ENCODE measurements at places on chromosomes 2 and 18.

DNA sequence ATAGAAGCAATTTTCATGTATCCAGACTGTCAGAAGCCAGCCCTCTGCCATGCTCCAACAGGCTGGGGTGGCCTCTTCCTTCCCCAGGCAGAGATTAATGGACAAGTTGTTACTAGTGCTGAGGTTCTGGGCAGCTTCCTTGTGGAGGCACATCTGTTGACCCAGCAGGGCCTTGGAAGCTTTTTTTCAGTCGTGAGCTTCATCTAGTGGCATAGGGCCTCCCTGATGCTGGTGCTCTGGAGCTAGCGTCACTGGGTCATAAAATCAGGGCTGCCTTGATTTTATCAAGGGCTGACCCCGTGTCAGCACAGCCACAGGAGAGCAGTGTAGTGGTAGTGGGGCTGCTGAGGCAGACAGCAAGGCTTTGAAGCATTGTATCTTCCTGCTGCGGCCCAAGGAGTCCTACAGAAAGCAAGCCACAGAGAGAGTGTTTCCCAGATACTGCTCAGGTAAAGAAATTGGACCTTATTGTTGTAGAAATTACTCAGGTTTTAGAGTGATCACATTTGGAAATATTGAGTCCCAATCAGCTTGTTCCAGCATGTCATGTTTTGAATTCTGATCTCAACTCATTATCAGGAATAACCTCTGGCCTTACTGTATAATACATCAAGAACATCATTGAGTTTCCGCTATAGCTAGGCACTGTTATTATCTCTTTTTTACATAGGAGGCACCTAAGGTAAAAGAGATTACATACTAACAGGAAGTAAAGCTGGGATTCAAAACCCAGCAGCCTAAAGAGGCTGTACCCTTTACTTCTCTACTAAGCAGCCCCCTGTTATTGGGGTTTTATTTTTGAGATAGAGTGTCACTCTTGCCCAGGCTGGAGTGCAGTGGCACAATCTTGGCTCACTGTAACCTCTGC lies 92.3 kb upstream of the ALPP start:
- no peak for DNase-seq

DNA sequence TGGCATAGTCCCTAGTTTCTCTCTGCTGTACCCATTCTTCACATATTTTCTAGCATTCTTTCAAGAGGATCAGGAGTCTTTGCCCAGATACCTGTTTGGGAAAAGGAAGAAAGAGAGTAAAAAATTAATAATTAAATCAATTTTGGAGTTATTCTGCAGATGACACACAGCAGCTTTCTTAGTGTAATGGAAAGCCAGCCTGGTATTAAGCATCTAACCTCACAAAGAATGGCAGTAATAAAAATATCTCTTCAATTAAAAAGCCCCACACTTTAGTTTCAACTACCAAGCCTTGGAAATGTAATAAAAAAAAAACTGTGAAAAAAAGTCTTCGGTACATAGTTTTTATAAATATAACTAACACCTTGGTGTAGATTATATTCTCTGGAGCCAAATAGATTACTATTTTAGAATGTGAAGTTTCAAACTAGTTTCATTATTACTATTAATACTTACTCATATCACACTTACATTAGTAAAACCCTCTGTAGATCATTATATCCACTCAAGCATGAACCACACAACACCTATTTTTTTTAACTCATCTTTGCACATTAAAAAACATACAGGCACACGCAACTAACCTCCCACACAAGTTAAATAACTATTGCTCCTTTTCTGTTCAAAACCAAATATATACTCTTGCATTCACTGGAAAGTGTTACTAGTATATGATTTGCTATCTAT lies 90.9 kb downstream of the GPD2 start:
- no peak for DNase-seq

DNA sequence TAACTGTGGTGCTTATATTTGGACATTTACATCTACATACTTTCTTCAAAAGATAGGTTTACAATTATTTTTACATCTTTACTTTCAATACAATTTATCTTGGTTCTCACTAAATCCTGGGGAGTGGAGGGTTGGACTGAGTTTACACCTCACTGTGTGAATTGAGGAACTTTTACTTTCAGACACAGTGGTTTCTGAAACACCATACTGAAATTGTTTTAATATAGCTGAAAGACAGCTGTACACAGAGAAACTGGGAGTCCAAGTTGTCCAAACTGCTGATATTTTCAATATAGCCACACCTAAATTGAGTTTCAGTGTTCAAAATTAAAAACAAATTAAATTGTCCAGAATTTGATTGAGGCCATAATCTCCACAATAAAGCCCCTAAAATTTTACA lies 16.8 kb downstream of the KCNH7 start:
- no peak for DNase-seq

GRCh38 chr2:173221937-173222594 lies 132.6 kb upstream of the CDCA7 start:
- no peak for DNase-seq

DNA sequence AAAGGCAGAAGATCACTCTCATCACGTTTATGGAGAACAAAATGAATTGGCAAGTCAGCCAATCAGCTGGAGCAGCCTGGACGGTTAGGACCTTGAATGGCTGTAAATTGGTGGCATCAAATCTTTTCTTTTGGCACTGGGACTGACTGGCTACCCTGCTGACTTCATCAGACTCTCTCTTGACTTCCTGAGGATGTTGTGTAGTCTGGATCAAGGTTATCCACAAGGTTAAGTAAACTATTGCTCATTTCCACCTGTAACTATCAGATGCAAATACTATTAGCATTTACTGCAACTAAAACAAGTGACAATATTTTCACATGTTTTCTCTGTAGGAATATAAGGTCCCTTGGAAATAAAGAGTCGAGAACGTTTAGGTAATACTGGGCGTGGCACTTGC lies 134.3 kb upstream of the RASGRP3 start:
- no peak for DNase-seq

DNA sequence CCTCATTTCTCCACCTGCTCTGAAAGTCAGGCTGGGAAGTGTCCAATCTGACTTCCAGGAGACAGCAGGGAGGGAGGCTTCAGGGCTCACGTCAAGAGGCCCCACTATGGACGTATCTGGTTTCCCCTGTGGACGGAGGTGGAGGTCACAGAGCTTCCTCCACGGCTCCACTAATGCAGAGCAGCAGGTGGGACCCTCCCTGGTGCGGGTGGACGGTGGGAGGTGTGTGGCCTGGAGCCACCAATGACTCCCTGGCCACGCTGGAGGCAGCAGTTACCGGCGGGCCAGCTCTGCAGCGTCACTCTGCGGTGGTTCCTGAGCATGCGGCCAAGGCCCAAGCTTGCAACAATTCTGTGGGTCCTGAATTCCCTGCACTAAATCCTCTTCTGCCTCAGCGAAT lies 9.0 kb downstream of the CRACDL start:
- no peak for DNase-seq

DNA sequence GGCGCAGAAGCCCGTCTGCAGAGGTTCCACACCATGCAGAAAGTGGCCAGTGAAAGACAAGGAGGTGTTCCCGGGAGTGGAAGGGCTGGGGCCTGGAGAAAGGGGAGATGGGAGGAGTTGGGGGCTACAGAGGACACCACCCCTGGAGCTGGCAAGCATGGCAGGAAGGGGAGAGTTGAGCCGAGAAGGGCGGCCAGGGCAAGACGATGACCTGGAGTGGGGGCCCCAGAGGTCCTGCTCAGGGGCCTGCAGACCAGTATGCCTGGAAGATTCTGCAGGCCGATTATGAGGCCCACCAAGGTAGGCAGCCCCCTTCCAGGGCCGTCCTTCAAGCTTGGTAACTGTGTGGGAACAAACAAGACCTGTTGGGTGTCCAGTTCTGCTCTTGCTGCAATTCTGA lies 33.1 kb downstream of the RBFA start:
- no peak for DNase-seq

- DNase-seq, result no peak
Observed at GRCh38 chr2:173972636-173973035, 7.5 kb upstream of the SP3 start.

DNA sequence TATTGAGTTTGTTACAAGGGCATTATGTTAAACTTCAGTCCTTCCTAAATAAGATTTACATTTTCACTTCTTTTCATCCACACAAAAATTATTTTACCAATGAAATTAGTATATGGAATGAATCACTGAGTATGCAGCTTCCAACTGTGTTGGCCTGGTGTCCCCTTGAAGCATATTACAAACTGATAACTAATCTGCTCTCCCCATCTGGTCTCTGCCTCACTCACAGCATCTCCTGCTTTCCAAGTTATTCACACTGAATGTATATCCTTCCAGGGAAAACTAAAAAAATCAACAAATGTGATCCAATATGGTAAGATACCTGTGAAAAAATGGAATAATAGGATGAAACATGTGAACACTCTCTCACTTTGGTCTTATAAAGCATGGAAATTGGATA lies 90.0 kb upstream of the NYAP2 start:
- DNase-seq, result no peak

DNA sequence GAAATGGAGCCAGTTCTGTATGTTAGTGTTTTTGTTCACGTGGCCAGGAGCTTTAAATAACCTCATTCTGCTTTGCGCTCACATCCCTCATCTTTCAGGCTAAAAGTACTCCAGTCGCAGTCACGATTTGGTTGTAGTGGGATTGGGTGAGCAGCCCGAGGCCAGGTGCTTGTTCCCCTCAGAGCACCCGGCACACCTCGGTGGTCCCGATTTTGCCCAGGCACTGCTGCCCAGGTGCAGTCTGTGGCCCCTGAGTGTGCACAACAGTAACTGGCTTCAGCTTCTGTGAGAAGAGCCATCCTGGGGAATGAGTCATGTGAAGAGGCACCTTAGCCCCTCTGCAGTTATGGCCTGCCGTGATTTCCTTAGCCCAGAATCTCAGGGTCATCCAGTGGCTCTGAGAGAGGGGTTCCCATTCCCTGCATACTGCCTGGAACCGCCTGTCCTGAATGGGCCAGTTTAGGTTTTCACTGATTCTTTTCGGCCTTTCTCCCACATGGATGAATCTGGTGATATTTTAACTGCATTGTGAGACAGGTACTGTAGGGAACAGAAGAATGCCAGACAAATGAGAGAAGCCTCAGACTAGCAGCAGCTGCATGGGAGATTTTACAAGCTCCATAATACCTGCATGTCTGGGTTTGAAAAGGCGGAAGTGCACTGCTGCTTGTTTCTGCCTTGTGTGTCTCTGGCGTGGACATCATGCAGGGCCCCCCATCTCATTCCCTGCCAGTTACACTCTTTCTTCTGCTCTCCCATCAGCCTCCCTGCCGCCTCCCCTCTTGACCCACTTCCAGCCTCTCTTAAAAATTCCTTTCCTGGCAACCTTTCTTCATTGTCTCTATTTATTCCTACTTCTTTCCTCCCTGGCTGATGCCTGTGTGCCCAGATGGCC lies 33.5 kb downstream of the IMPA2 start:
- DNase-seq, result no peak

DNA sequence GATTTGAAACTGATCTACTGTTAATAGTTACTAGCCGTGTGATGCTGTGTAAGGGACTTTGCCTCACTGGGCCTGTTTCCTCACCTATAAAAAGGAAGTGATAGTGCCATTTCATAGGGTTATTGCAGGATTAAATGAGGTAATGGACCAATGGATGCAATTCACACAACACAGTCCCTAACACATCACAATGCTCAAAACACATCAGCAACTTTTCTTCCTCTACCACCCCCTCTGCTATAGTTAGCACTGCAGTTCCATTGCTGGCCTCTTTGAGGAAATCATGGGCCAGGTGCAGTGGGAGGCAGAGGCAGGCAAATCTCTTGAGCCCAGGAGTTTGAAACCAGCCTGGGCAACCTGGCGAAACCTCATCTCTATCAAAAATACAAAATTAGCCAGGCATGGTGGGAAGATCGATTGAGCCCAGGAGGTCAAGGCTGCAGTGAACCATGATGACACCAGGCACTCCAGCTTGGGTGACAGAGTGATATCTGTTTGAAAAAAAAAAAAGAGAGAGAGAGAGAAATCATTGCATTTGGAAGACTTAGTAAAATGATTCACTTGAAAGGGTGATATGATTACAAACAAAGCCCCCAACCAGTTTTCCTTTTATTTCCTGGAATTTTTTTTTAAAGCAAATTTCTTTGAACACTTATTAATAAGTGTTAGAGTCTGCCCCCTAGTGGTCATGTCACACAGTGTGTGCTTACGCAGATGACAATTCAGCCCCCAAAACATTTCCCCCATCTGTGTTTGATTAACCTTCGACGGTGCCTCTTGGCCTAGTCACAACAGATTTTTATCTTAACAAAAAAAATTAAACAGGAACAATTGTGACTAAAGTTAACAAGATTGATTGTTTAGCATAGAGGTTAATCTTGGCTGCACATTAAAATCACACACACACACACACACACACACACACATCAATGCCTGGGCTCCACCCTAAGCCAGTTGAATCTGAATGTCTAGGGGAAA lies 88.6 kb upstream of the BCL11A start:
- peak; percentile 13 for DNase-seq

DNA sequence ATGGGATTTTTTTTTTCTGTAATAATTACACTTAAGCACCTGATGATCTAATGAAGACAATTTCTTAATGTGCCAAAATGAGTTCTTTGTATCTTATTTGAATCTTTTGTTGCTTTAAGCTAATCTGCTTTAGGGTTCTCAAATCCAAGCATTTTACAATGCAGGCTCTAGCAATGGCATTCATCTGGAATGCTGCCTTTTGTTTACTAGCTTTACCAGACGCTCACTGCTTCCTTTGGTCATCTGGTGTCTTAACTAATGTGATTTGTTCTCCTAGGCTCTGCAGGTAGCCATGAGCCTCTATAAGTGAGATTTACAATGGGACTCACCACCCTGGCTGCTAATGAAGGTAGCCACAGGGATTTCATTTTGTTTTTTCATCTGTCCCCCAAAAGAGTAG lies 100.3 kb downstream of the GREB1L start:
- no peak for DNase-seq

- no peak for DNase-seq
Observed at GRCh38 chr2:1082456-1083205, 132.0 kb downstream of the SNTG2 start.

- DNase-seq, result no peak
Observed at GRCh38 chr2:209823484-209823883, 51.9 kb downstream of the UNC80 start.

DNA sequence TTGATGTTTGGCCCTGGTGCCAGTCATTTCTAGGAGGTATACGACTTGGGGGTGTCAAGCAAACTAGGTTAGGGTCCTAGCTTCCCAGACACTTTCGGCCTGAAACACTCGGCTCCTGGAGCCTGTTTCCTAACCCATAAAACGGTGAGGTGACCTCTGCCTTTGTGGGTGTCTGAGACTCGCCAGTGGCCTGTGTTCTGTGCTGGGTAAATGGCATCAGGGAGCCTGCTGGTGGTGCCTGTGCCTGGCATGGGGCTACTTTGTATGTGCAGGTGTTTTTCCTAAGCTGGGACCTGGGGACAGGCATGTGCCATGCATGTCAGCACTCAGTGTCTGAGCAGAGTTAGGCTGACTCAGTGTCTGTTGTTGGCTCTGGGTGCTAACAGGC lies 139.2 kb downstream of the GLI2 start:
- DNase-seq, result no peak

DNA sequence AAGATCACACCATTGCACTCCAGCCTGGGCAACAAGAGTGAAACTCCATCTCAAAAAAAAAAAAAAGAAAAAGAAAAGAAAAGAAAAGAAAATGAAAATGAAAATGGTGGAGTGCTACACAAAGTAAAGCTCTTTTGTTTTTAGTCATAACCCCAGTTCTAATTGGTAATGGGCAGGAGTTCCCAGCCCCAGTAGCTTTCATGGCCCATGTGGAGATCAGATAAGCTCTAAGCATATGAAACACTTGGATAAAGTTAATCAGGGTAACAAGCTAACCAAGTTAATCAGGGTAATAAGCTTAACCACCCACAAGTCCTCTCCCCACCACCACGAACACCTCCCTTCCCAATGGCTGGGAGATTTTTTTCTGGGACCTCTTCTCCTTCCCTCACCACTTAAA lies 240.8 kb downstream of the BCL11A start:
- no peak for DNase-seq
